GDM1 (cell line): ENCODE measurements at places on chromosomes 3 and 15.

DNA sequence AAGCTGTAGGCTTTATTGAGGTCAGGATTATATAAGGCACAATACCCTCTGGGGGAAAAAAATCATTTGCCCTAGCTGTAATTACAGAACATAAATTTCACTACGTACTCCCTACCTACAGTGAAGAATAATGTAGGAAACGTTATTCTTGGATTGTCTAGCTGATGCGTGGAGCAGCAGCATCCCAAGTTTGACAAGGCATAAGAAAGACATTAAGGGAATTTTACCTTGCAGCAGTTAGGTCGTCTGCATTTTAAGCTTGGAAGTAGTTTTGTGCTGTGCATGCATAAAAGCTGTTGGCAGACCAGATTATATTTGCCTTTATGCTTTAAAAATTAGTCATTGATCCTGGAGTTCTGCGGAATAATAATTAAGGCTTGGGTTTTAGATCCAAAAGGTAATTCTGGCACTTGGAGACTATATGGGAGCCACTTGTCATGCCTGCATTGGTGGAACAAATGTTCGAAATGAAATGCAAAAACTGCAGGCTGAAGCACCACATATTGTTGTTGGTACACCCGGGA lies 2.2 kb downstream of the EIF4A2 start:
- no peak for DNase-seq

GRCh38 chr15:94237903-94238302 lies 6.5 kb downstream of the MCTP2 start:
- DNase-seq = no peak

- no peak for DNase-seq
Measured at GRCh38 chr3:17972959-17973906, 230.8 kb upstream of the TBC1D5 start.

DNA sequence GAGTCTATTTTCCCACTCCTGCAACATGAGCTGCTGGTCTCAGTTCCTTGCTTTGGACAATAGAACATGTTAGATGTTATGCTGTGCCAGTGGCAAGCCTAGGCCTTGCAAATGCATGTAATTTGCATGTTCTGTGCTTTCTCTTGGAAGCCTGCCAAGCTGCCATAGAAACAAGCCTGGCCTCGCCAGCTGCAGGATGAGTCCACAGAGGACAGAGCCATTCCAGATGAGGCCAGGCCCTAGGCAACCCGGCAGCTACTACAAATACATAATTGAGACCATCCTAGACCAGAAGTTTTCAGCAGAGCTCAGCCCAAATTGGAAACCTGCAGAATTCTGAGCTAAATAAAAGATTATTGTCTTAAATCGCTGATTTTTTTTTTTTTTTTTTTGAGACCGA lies 39.6 kb downstream of the TRIM69 start:
- DNase-seq = no peak

- no peak for DNase-seq
Measured at GRCh38 chr3:78830470-78830869, 937.3 kb downstream of the ROBO1 start.

DNA sequence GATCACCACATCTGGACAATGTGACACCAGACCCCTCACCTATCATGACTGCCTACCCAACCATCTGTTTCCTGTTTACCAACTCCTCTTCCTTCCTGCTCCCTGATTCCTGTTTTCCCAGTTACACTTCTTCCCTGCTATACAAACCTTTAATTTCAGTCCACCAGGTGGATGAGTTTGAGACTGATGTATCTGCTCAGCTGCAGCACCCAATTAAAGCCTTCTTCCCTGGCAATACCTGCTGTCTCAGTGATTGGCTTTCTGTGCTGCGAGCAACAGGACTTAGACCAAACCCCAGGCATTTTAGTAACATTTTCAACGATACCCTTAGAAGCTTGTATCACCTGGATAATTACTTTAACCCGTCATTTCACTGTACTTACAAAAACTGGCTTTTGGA lies 968.2 kb upstream of the NR2F2 start:
- DNase-seq = no peak

GRCh38 chr15:66608881-66609280 lies 43.1 kb upstream of the LCTL start:
- no peak for DNase-seq

- no peak for DNase-seq
Measured at GRCh38 chr15:45810201-45810600, 175.4 kb downstream of the SQOR start.

GRCh38 chr3:141949972-141950371 lies 73.5 kb downstream of the ATP1B3 start:
- no peak for DNase-seq

DNA sequence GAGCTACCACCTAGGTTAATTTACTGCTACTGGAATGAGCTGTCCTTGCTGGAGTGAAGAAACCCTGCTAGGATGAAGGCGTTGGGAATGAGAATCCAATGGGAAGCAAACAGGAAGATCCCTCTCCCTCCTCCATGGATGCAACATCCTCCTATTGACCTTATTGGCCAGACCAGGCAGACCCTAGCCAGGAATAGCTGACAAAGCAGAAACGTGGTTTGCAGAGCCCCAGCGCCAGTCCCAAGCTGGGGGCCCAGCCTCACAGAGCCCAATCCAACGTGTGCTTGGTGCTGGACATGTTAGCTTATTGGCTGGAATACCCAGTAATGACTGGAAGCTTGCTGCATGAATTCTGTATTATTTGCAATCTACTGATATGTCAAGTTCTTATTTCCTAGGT lies 273.1 kb downstream of the LRTM1 start:
- no peak for DNase-seq

DNA sequence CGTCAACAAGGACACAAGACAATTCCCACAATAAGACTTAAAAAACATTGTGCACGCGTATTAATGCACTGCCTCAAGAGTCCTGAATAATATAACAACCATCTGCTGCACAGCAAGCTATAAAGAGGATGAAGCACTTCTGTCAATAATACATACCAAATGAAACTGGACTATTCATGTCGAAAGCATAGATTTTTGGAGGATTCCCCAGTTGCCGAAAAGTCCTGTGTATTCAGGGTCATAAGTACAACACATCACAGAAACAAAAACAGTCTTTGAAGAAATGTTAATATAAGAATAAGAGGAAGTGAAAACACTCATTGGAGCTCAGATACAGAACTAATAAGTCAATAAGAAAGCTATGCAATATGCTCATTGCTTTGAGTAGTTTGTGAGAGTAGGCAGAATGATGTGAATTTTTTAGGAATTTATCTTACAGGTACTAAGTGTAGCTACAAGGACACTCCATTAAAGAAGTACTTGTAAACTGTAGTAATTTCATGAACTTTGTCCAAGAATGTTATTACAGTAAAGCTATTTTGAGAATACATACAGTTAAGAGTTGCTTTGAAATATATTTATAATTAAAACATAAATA lies 31.6 kb downstream of the CBLB start:
- no peak for DNase-seq

- DNase-seq = no peak
Measured at GRCh38 chr3:113274425-113275257, 63.3 kb downstream of the BOC start.

- no peak for DNase-seq
Measured at GRCh38 chr3:166498446-166498845, 661.2 kb upstream of the BCHE start.

DNA sequence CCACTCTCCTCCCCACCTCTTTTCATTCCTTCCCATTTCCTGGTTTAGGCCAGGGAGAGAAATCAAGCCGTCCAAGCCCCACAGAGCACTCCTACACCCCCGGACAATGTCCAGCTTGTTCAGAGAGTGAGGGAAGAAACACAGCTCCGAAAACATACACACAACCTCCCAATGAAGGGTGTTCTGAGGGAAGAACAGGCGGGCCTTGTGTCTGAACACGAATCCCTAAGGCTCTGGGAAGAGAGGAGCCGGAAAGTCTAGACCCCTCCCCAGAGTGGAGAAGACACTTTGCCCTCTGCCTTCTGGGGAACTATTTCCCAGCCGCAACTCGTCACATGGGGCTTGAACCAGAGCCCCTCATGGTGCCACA lies 30.5 kb downstream of the ACAN start:
- no peak for DNase-seq

DNA sequence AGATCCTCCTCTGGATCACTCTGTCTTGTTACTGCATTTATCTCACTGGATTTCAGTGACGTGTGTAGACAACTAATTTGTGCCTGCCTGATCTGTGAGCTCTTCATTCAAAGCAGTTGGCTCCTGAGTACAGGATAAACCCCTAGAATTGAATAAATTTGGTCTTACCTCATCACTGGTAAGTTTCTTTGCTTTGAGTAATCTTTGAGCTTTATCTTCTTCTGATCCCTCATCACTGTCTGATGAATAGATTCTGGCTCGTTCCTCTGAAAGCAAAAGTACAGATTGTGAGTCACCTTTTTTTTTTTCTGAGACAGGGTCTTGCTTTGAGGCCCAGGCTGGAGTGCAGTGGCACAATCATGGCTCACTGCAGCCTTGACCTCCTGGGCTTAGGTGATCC lies 24.5 kb downstream of the LEO1 start:
- no peak for DNase-seq

DNA sequence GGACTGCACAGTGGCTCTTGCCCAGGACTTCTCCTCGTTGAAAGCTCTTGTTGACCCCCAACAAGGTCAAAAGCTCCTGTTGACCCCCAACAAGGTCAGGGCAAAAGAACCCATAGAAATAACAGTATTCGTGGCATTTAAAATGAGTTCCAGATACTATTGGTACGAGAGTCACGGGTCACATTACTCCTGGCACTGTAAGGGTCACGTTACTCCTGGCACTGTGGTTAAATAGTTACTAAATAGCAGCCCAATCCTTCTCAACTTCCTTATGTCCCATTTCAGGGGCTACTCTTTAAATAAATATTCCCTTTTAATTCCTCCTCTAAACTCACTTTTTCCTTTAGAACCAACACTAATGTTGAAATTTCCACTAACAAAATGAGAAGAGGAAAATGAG lies 18.2 kb upstream of the ADCY5 start:
- no peak for DNase-seq

DNA sequence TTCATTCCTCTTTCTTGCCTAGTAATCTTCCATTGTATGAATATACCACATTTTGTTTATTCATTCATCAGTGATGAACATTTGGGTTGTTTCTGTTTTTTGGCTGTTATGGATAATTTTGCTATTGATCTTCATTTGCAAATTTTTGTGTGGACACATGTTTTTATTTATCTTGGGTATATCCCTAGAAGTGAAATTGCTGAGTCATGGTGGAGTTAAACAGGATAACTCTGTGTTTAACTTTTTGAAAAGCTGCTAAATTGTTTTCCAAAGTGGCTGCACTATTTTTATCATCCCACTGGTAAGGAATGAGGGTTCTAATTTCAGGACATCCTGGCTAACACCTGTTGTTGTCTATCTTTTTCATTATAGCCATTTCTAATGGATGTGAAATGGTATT lies 74.6 kb upstream of the ARL6 start:
- no peak for DNase-seq

- no peak for DNase-seq
Measured at GRCh38 chr3:135213822-135214221, 418.8 kb downstream of the EPHB1 start.

GRCh38 chr3:80785475-80785874 lies 976.0 kb downstream of the GBE1 start:
- no peak for DNase-seq

- no peak for DNase-seq
Measured at GRCh38 chr3:144466114-144466513, 494.5 kb downstream of the DIPK2A start.

DNA sequence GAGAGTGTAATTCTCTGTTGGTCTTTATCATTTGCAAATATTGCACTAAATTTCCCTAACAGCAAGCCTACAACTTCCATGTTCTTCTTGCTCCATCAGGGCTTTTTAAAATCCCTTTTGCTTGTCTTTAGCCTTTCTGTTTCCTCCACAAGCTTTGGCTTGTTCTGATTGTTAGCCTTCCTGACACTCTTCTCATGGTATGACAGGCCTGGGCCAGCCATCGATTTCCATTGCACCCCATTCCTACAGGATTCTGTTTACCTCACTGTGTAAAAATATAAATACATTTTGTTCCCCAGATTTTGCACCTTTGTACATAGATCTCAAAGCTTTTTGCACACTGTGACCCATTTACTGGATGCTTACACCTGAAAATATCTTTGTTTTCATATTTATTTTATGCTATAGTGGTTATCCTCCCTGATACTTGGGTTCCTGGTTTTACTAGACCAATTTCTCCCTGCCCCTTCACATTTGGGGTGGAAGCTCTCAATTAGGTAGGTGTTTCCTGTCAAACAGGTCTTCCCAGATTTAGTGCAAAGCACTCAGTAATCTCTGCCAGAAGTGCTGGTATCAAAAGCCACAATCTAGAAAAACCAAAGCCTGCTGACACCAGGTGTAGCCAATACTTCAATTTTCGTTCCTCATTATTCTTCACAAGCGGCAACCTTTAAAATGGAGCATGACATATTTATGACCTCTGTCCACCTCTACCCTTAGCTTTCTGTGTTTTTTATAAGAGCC lies 57.9 kb upstream of the PPP2R3A start:
- DNase-seq = no peak

- DNase-seq = no peak
Measured at GRCh38 chr15:53378096-53378800, 381.2 kb downstream of the WDR72 start.

GRCh38 chr3:111589303-111590142 lies 5.6 kb downstream of the ZBED2 start:
- DNase-seq = no peak

GRCh38 chr3:139746481-139746880 lies 68.7 kb upstream of the NMNAT3 start:
- no peak for DNase-seq

DNA sequence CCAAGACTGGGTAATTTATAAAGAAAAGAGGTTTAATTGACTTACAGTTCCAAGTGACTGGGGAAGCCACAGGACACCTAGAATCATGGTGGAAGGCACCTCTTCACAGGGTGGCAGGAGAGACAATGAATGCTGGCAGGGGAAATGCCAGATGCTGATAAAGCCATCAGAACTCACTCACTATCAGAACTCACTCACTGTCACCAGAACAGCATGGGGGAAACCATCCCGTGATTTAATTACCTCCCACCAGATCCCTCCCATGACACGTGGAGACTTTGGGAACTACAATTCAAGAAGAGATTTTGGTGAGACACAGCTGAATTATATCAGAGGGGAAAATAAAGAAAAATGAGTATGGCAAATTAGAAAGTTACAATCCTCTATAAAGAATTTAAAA lies 310.9 kb downstream of the BCHE start:
- no peak for DNase-seq

- no peak for DNase-seq
Measured at GRCh38 chr3:152193673-152194267, 75.0 kb upstream of the MBNL1 start.

DNA sequence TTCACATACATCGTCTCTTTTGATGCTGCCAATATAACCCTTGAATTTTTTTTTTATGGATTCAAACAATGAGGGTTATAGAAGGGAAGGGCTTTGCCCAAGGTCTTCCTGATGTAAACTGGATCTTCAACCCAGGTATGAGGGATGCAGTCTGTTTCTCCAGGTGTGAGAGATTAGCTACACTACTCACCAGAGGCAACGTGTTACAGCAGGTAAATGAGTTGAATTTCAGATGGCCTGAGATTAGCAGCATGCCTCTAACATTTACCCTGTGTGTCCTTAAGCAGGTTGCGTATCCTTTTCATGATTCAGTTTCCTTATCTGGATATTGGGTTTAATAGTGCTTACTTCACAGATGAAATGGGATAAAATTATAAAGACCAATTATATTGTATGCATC lies 1.9 kb downstream of the RTP4 start:
- no peak for DNase-seq
